GM04503 (cell line): ENCODE measurements at places on chromosomes 2 and 18.

GRCh38 chr2:190598621-190599020 lies 50.3 kb upstream of the NAB1 start:
- no peak for DNase-seq

GRCh38 chr2:40955042-40955441 lies 503.2 kb upstream of the SLC8A1 start:
- DNase-seq, result no peak

DNA sequence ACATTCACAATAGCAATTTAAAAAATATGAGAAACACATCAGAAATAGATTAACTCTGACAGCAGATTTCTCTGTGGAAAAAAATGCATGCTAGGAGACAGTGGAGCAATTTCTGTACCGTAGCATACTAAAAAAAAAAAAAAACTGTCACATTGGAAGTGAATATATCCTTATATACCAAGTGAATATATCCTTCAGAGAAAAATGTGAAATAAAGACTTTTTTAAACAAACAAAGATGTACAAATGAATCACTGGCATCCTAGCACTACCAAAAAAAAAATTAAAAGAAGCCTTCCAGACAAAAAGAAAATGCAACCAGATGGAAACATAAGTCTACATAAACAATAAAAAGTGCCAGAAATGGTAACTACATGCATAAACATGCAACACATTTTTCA lies 169.4 kb downstream of the NBAS start:
- DNase-seq, result no peak

GRCh38 chr18:49866680-49867079 lies 53.3 kb upstream of the ACAA2 start:
- no peak for DNase-seq

DNA sequence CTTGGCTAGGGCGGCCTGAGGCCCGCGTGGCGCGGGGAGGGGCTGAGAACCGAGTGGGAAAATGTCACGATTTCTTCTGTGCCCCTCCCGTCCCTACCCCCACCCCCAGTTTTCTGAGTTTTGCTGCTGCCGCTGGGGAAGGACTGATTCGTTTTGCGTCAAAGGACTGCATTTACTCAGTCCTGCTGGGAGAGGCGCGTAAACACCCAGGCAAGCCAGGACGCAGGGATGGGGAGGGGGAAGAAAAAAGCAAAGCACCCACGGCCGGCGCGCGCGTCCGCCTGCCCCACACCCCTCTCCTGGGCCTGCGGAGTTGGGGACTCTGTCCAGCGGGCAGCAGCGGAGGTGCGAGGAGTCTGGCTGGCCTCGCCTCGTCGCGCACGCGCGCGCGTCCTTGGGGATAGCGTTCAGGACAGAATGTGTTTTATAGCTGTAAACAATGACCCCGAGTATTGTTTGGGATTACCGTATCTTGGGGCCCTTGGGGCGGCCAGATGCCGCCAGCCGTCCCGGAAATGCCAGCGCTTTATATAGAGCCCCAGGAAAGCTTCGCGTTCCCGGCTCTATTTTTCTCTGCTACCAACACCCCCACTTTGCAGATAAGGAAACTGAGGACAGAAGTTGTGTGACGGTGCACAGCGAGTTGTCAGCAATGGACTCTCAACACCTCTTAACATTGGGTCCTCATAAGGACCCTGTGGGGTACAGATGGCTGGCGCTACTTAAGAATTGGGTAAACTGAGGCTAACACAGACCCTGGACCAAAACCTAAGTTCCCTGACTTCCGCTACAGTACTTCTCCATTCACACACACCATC lies 1.7 kb upstream of the FOSL2 start:
- no peak for DNase-seq

GRCh38 chr18:23972453-23972852 lies 42.1 kb upstream of the TTC39C start:
- no peak for DNase-seq

DNA sequence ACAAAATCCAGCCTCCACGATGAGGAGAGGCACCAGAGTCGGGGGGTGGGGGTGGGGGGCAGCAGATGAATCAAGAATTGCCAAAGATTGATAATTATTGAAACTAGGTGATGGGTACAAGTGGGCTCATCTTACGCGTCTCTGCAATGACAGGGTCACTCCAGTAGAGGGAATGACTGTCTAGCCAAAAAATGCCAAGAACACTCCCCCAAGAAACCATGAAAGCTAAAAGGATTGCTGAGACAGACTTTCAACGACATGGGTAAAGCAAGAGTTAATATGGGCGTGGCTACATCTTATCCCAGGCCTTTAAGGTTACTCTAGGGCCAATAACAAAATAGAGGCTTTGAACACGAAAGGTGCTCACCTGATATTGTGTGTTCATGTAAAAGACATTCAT lies 86.5 kb downstream of the STK39 start:
- DNase-seq, result no peak

- peak; percentile 77 for DNase-seq
Measured at GRCh38 chr2:47058003-47058931, 96.8 kb downstream of the STPG4 start.

DNA sequence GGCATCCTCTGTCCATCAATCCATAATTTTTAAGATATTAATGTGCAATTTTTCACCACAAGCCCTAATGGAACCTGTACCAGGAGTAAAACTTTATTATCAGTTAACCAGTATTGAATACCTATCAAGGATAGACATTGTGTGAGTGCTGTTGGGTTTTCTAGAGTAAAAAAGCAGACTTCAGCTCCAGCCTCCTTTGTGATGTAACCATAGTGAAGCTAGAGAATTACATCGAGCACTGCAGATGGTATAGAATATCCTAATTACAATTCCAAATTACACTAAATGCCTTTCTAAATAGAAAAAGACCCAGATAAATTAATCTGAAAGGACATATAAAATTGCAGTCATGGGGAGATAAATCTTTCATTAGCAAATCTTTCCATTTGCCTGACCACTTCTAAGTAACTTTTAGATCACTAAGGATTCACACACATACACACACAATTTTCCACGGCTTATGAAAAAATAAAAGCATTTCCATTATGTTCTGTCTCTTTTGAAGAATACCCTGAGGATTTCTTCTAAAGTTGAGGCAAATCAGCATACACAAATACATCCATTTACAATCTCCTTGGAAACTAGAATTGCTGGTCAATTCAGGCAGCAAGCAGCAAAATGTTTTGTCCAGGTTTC lies 117.1 kb upstream of the TANK start:
- no peak for DNase-seq

DNA sequence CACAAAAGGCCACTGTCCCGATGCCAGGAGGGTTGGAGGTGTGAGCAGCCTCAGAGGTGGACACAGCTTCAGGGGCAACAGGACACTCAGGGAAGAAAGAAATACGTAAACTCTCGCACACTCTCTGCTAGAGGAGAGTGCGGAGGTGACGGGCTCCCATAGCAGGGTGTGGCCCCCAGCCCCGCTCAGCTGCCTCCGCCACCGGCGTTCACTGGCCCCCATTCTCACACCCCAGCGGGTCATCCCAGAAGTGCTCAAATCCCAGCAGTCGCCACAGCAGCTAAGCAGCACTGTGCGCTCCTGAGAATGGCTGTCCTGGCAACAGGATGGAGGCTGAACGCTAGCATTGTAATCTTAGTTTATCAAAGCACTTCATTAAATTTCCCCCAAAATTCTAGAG lies 315.6 kb upstream of the SALL3 start:
- no peak for DNase-seq

GRCh38 chr2:64865073-64865830 lies 123.9 kb upstream of the SLC1A4 start:
- DNase-seq, result no peak

DNA sequence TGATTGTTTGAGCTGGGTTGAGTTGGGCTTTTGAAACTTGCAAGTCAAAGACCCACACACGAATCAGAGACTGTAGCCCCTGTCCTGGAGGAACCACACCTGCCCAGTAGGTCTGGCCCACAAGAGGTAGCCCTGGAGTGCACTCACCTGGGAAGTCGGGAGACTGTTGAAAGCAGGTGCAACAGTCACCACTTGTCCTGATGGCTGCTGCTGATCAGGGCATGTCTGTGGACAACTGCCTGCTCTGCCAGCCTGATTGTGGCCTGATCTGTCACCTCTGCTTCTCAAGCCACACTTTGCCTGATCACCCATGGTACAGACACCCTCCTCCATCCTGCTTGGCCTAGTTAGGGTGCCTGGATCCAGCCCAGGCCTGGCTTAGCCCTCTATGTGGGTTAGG lies 105.0 kb upstream of the HAAO start:
- no peak for DNase-seq

- no peak for DNase-seq
Measured at GRCh38 chr2:41906338-41906725, 141.5 kb upstream of the PKDCC start.

DNA sequence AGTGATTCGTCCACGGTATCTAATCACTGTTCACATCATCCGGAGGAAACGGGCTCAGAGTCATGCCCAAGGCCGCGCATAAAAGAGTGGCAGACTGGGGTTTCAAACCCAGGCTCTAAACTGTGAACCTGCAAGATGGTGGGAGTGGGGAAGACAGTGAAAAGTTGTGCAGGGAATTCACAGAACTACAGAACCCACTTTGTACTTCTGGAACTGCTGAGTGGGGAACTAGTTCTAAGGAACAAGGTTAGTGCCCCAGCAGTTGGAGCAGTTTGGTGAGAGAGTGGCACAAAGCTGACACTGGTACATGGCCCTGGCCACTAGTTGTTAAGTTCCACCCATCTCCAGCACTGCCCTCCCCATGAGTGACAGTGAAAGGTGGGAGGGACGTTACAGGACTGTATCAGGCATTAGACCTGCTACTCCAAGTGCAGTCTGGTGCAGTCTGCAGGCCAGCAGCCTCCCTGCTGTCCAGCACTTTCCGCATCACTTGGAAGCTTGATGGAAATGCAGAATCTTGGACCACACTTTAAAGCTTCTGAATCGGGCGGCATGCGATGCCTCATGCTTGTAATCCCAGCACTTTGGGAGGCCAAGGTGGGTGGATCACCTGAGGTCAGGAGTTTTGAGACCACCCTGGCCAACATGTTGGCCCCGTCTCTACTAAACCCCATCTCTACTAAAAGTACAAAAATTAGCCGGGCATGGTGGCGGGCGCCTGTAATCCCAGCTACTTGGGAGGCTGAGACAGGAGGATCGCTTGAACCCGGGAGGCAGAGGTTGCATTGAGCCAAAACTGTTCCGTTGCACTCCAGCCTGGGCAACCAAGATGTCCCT lies 47.3 kb downstream of the C2orf42 start:
- no peak for DNase-seq

GRCh38 chr2:27887830-27888229 lies 2.4 kb downstream of the RBKS start:
- no peak for DNase-seq

GRCh38 chr18:76391746-76392145 lies 103.3 kb downstream of the ZNF516 start:
- DNase-seq, result no peak

- DNase-seq, result no peak
Measured at GRCh38 chr2:240182476-240182875, 42.0 kb upstream of the OTOS start.
